ENCODE measurements at places on chromosomes 2 and 18.

GRCh38 chr18:24138409-24138788 is 463 bp upstream of the CABYR start:
- no peak for DNase-seq

DNA sequence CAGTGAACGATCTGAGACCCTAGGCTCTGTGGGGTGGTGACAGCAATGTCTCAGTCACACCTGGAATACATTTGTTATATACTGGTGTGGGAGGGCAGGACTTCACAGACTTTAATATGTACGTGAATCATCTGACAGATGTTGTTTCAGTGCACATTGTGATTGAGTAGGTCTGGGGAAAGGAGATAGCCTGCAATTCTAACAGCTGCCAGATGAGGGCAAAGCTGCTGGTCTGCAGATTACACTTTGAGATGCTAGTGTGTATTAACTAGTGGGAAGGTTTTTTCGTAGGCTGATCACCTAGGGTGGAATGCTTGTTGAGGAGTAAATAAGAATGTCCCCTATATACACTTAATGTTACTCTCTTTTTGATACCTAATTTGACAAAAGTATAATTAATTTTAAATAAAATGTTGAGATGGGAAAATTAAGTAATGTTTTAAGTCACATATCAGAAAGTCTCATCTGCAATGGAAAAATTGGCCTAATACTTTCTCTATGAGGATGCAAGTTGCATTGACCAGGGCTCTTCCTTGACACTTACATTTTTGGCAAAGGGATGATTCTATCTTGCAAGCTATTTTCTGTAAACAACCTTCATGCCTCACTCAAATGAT is 496.9 kb upstream of the HNMT start:
- DNase-seq: peak; percentile 40

GRCh38 chr18:25650201-25650941 is 298.4 kb upstream of the ZNF521 start:
- peak; percentile 97 for DNase-seq

DNA sequence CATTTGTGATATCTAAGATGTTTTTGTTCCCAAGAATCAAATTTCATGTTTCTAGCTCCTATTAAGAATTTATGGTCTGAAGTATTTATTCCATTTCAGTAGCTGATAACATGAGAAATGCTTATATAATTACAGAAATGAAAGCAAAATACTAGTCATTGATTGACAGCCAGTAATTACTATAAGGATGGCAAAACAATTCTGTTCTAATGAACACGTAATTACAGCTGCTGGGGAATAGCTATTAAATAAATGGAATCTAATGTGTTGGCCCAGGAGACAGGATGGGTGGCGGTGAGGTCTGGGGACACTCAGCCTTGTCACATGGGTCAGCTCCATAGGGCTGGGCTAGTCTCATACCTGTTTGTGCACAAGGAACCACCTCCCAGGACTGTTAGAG is 263.5 kb downstream of the FHOD3 start:
- DNase-seq: no peak

- peak; percentile 24 for DNase-seq
Observed at GRCh38 chr18:3877678-3878077, 427.7 kb downstream of the TGIF1 start.

DNA sequence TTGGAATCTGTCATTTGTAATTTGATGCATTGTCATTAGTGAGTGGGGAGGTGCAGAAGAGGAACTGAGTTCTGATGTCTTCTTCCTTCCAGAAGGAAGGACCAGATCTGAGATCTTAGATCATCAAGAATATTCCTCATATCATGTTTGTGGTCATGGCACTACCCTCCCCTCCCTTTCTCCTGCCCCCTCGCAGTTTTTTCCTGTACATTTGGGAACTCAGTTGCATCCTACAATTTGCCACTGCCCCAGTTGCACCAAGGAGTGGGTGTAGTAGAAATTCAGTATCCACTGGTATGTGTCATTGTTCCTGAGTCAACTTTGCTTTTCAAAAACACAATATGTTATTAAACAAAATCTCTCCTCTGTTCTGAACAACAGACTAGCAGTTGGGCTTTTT is 26.6 kb upstream of the ACVR1 start:
- no peak for DNase-seq

DNA sequence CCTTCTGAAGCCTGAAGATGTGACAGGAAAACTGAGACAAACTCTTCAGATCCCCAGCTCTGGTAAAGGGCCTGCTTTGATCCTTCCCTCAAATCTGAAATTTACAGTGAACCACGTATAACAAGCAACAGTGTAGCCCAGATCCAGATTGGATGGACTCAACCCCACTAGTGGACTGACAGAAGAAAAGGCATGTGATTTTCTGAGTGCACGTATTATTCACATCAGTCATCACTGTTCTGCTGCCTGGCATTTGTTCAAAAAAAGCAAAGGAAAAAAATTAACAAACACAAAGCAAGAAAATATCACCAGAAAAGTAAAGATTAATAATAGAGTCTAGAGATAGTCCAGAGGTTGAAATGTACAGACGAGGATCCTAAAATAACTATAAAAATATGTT is 87.6 kb downstream of the CYRIA start:
- no peak for DNase-seq

GRCh38 chr2:195737511-195738325 is 80.7 kb downstream of the SLC39A10 start:
- peak; percentile 28 for DNase-seq
